ENCODE measurements at places on chromosomes 4 and X. TPM values are rescaled to one million over a fixed set of nuclear protein-coding genes. Genes with fewer than 3 reads are reported as not detected.

DNA sequence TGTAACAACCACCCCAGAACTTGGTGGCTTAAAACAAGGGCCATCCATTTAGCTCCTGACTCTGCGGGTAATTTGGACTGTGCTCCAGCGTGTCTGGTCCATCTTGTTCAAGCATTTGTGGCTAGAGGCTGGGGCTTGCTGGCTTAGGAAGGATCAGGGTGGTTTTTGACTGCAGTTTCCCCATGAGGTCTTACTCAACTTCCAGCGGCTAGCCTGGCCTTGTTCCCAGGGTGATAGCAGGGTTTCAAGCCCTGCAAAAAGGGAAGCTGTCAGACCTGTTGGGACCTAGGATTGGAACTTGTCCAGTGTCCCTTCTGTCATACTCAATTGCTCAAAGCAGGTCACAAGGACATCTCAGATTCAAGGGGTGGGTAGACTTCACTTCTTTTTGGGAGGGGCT is 205.9 kb downstream of the STIM2 start:
- H3K4me1 ChIP-seq, result no peaks in the 10 kb centered on the region
- peaks cover 5% of the 10 kb centered on the region for H3K27me3 ChIP-seq
- H3K36me3 ChIP-seq, result no peaks in the 10 kb centered on the region
- no peak overlapping the region for H3K27ac ChIP-seq
- no peak for DNase-seq

DNA sequence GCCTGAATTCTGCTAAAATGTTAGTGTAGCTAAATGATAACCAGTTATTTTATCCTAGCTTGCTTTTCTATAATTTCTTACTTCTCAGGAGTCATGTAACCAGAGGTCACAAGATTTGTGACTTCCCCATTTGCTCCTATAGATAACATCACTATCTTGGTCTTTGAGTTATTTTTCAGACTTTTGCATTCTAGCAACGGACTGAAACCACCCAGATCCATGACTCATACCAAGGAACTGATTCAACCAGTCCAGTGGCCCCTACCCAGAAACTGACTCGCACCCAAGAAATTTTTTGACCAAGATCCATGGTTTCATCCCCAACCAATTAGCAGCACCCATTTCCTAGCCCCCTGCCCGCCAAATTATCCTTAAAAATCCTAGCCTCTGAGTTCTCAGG is 50.0 kb downstream of the IQCM start:
- H3K4me1 ChIP-seq, result peaks cover 3% of the 10 kb centered on the region
- no peaks in the 10 kb centered on the region for H3K36me3 ChIP-seq
- H3K27me3 ChIP-seq, result no peaks in the 10 kb centered on the region
- peak; percentile 83 for DNase-seq
- H3K27ac ChIP-seq, result no peak overlapping the region
- H3K4me3 ChIP-seq, result no peak overlapping the region

GRCh38 chrX:14777525-14777924 is 95.3 kb downstream of the FANCB start:
- H3K4me3 ChIP-seq, result no peak overlapping the region
- H3K27ac ChIP-seq, result no peak overlapping the region
- no peaks in the 10 kb centered on the region for H3K4me1 ChIP-seq
- DNase-seq, result peak; percentile 35

RAPGEF2 gene
- total RNA-seq, result 126 TPM

APOOL gene
- 11.1 TPM for total RNA-seq

All from IMR-90 (cell line).